Inflammatory macrophage treated with lipopolysaccharide for 4 hours (primary cell): ENCODE measurements at places on chromosomes 13 and 19.

DNA sequence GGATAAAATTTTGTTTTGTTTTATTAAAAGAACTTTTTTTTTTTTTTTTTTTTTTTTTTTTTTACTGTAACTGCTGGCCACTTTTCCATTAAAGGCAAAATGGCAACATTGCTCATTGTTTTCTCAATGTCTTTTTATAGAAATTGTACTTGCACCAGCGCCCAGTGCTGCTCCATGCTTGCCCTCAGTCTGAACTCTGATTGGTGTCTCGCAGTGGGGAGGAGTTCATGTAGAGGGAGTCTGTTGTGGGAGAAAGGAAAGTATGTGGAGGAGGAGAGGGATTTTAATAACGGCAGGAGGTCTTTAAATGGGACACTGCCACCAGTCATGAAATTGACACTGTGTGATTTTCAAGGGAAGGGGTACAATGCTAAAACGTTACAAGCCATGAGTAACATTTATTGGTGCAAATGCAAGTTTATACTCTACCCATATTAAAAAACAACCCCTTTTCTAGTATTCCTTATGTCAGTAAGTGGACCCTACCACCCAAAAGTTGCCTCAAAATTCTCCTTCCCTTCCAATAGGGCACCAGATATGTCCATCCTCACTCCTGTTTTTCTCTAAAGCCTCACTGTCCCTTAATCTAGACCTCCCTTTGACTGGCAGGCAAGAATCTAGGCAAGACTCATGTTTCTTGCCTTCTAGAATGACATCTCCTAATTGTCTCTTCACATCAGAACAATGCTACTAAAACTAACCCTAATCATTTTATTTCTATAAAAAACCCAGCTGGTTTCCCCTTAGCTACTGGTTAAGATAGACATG lies 3.2 kb downstream of the RASL11A start:
- DNase-seq = no peak

DNA sequence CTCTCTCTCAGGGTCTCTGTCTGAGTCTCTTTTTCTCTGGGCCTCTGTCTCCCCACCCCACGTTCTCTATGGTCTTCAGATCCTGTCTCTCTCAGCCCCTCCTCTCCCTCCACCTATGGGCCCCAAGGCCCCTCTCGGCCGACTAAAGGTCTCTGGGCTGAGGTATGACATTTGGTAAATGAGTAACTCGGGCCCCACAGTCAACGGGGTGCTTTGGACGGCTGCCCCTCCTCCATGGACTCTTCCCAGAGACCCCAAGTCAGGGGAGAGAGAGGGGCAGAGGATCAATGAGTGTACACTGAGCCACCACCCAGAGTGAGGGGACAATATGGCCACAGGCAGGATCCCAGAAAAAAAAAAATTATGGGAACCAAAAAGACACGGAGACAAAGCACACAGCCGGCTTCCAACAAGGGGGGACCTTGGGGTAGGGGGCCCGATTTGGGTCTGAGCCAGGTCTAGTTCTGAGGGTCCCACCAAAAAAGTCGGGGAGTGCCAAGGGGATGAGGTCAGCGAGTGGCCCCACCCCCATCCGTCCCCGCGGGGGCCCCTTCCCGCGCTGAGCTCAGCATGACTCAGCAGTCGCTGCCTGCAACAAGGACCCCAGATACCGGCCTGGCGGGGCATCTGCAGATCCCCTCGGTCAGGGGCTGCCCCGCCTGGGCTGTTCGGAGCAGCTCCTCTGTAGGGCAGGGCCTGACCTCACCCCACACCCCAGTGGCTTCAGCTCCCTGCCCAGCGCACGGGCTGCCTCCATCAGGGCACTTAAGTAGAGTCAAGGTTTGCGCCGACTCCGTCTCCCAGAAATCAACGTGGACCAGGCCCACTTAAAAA lies 1.5 kb upstream of the FTL start:
- DNase-seq = peak; percentile 76

- peak; percentile 63 for DNase-seq
Observed at GRCh38 chr19:46616631-46617322, 8.1 kb downstream of the PTGIR start.

GRCh38 chr19:49469828-49470614 lies 4.0 kb upstream of the FLT3LG start:
- peak; percentile 70 for DNase-seq

DNA sequence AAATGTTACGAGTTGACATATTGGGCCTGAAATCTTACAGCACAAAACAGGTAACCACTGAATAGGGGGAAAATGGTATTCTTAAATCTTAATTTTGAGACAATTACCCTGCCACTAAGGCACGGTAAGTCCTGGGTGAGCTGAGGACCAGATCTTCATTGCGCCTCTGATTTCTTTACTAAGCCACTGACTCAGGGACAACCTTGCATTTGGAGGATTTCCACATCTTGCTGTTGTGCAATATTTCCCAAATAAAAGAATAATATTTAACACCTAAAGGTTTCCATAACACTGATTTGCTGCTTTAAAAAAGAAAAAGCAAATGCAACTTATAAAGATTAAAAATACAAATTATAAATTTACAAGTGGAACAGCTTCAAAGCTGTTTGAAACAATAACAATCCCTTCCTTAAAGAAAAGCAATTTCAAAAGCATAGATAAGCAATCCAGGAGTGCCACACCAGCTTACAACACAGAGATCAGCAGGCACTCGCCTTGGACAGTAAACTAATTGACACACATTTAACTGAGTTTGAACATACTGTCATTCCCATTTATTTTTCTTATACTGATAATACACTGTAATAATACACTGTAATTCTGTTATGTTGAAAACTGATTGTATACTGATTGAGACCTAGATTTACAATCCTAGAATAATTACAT lies 79.6 kb upstream of the DOCK9 start:
- no peak for DNase-seq

- DNase-seq = peak; percentile 83
Observed at GRCh38 chr19:6999933-7000332, 21.3 kb downstream of the MBD3L2B start.

GRCh38 chr13:44971656-44972595 lies 17.3 kb downstream of the NUFIP1 start:
- no peak for DNase-seq

DNA sequence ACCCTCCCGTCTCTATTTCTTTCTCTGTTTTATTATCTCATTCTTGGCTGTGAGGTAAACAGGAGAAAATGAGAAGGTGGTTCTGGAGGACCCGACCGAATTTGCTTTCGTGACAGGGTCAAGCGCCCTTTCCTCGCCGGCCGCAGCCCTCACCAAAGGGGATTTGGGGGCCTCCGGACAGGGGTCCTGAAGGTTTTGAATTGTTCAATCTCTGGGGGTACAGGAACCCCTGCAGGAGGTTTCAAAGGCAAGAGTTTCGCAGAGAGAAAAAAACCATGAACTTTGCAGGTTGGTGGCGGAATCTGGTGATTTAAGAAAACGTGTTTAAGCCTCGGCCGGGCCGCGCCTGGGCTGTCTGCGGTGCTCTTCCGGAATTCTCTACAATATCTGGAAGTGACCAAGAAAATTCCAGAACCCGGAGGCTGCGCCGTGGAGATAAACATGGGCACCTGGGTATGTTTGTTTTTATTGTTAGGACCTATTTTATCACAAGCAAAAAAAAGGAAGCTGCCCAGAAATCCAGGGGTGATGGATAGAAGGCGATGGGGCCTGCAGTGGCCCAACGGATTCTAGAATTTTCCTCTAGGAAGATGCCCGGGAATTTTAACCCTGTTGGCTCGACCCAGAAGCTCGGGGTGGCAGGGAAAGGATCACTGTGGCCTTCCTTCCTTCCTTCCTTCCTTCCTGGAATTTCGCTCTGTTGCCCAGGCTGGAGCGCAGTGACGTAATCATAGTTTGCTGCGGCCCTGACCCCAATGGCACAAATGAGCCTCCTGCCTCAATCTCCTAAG lies 14.2 kb upstream of the PTBP1 start:
- no peak for DNase-seq

- no peak for DNase-seq
Observed at GRCh38 chr13:106286811-106287210, 248.7 kb downstream of the EFNB2 start.
